Large intestine (tissue), 12 donors: ENCODE measurements at places on chromosomes 7 and 10.

DNA sequence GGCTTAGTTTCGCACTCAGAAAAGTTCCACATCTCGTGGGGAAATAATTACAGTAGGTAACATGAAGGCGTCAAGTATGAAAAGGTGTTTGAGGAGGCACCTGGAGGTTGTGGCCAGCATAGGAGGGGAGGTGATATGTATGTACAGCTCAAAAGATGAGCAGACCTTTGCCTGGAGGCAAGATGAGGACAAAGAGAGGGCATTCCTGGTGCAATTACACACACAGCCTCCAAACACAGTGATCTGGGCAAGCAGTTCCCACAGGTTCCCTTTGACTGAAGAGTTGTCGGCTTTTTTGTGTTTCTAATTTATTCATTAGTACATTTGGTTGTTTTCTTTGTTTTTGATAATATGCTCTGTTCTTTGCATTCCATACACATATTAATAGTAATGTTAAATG, 46.9 kb downstream of the CDK14 start:
- DNase-seq: no peak

DNA sequence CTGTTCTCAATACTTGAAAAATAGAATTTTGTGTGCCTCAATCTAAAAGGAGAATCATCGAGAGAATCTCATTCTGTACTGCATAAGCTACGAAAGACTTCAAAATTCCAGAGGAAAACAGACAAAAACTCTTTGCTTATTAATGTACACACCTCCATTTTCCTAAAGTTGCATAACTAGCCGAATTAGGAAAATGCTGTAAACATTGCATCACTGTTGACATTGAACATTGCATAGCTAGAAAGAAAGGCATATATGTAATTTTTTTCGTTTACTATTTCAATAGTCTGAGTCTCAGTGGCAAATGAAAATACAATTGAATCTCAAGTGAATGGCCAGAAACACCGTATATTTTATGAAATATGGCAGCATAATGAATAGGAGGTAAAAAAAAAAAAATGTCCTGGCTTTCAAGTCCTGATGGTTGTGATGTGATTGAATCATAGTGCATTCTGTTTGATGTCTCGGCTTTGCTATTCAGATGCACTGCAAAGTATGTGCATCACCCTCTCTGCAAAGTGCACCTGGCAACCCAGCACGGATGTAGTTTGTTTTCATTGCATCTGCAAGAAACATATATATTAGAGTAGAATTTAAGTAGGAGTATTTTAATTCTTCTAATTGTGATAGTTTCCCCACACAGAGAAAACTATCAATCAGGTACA, 196.7 kb downstream of the VTI1A start:
- no peak for DNase-seq

- no peak for DNase-seq
Observed at GRCh38 chr7:140276001-140276400, 99.2 kb upstream of the KDM7A start.

GRCh38 chr10:44961931-44962750, 2.5 kb downstream of the RASSF4 start:
- no peak for DNase-seq

GRCh38 chr10:110686047-110686446, 41.9 kb downstream of the RBM20 start:
- DNase-seq: no peak
